ENCODE measurements at places on chromosomes 11 and 22.

- DNase-seq: no peak
These were observed 50.5 kb downstream of the IGSF9B start for GRCh38 chr11:133906241-133906640.

DNA sequence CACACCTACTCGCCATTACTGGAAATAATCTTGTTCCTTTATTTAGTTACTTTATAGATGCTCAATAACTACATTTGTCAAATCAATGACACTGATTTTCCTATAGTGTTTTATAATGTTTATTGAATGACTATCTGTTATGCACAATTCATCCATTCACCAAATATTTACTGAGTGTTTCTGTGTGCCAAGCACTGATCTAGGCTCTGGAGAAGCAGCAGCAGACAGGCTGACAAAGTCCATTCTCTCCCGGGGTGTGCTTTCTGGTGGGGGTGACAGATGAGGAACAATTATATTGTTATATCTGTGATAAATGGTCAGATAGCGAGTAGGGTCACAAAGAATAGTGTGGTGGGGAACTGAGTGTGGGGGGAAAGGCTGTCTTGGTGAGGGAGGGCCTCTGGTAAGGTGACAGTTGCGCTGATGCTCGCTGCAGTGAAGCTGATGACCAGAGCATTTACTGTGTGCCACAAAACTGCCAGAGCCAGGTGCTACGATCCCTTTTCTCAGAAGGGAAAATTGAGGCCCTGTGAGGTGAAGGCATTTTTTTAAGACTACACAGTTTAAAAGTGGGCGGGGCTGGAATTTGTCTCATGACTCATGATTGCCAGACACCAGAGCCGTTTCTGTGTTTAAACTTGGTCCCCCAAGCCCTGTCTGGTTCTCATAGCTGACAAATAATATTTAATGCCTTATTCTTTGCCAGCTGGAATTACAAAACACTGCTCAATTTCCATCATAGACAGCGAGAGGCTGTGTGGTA lies 10.2 kb downstream of the PACS1 start:
- DNase-seq: peak; percentile 70

- no peak for DNase-seq
These were observed 20.2 kb downstream of the BPIFC start for GRCh38 chr22:32444068-32444467.

- DNase-seq: no peak
These were observed 20.7 kb downstream of the SPON1 start for GRCh38 chr11:13983081-13983751.

DNA sequence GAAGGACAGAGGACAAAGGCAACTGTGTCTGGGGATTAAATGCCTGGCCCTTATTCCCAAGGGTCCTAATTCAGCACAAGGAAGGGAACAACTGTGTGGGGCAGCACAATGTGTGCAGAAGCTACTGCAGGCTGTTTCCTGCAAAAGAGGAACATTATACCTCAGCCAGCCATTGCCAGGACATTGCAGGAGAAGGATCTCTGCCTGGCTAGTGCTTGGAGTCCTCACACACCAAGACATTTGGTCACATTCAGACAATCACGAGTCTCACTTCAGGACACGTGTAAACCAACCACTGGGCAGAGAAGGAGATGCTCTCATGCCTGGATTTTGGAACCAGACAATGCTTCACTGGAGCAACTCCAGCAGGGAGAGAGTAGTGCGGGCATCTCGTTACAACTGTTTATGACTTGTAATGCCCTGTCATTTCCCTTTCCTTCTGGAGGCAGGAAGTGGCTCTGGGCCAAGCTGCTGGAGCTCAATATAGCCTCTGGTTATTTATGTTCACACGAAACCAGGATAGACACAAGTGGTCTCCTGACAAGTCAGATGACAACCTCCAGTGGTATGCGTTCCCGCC lies 23.9 kb upstream of the ZC3H12C start:
- DNase-seq: peak; percentile 25

GRCh38 chr11:10414181-10414580 lies 40.9 kb upstream of the AMPD3 start:
- no peak for DNase-seq

DNA sequence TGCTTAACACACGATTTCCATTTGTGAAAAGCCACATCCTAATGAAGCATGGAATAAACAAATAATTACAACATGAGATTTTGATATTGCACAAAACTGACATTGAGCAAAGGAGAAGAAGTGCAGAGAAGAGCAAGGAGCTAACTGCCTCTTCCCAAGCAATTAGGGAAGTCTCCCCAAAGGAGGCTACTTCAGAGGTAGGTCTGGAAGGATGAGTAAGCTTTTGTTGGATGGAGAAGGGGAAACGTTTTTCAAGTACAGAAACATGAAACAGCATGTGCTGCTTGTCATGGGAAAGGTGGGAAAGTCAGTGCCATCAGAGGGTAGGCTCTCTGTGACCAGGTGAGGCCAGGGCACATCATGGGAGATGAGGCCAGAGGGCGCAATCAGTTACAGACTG lies 132.2 kb upstream of the SESN3 start:
- no peak for DNase-seq

- peak; percentile 0 for DNase-seq
These were observed 8.0 kb upstream of the MRPL23 start for GRCh38 chr11:1939006-1939625.

DNA sequence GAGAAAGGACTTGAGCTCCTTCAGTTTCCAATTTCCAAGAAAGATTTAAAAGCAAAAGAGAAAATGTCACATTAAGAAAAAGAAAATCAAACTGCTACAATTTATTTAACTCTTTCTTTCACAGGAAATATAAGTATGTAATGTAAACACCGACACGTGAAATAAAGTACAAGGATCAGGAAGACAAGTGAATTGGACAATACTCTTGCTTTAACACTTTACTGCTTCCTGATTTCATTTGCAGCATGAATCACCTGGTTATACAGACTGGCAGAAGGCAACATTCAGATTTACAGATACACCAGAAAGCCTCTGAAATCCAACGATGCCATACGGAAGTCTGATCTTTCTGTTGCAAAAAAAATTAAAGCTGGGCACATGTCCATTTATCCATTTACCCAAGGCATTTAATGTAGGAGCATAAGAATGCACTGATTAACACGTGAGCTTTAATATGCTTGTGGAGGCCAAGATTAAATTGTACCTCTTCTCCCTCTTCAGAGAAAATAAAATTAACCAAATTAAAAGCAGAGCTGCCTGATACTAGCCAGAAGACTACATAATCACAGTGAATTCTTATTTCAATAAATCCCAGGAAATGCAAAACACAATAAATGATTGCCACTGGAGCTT lies 16.0 kb upstream of the PPP2R1B start:
- DNase-seq: no peak

DNA sequence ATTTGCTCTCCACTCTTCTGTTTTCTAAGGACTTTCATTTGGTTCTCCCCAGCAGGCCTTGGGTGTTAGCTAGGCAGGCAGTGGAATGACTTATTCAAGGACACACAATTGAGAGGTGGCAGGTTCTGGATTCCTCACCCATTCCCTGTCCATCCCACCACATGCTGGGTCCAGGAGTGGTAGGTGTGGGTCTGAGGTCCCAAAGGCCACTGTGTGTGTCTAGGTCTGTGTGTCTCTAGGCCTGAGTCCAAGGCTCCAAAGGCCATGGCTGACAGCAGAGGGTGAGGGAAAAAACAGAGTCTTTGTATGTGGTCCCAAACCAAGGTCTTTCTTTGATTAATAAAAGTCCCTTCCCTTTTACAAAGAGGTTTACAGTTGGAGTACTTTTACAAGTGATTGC lies 40.8 kb downstream of the SLC5A1 start:
- no peak for DNase-seq

DNA sequence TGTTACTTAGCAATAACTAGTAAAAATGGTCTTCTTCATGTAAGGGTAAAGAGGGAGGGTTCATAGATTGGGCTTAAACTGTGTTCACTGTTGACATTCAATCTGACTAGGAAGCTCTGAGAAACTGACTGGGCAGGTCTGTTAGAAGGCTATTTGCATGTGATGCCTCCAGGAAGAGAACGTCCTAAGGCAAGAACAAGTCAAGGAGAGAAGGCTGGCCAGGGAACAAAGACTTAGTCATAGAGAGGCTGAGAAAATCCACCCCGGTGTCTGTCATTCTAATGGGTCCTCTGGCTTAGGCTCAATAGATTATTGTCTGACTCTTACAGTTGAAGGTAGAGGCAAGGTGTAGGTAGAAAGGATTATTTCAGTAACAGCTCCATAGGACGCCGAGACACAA lies 50.3 kb upstream of the CD44 start:
- no peak for DNase-seq

DNA sequence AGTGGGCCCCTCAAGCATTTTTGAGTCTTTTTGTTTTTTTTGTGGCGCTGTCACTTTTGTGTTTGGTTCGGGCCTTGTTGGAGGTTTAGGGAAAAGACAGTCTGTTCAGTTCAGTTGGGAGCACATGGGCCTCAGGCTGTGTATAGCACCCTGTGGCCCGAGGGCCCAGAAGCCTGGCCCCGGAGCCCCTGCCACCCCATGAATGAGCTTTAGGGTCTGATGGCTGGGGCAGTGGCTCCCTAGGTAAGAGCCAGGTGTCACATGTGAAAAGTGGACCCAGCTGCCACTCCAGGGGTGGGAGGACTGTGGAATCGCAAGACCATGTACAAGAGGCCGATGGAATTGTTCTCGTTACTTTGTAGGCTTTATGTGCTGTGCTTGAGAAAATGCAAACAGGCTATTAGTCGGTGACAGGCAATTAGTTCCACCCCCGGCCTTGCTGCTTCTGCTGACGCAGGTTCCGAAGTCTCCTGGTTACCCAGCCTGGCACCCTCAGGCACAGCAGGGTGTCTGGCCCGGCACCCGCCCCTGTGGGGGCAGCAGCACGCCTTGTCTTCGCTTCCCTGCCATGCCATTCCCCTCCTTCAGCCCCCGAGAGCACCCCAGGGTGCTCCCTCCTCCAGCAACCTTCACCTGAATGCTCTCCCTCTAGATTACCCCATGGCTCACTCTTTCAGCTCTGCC lies 38.2 kb upstream of the PARVG start:
- no peak for DNase-seq

- DNase-seq: no peak
These were observed 43.7 kb upstream of the ARHGAP20 start for GRCh38 chr11:110755941-110756340.

GRCh38 chr11:47847892-47848699 lies at the start of gene NUP160:
TSS of gene NUP160 (minus strand) at chr11:47848350. CDS start at chr11:47848318, 32 bp downstream.
- peak; percentile 84 for DNase-seq

GRCh38 chr22:19448076-19448607 lies 631 bp upstream of the C22orf39 start:
- DNase-seq: peak; percentile 46

GRCh38 chr22:45999379-45999971 lies 22.5 kb upstream of the WNT7B start:
- no peak for DNase-seq

DNA sequence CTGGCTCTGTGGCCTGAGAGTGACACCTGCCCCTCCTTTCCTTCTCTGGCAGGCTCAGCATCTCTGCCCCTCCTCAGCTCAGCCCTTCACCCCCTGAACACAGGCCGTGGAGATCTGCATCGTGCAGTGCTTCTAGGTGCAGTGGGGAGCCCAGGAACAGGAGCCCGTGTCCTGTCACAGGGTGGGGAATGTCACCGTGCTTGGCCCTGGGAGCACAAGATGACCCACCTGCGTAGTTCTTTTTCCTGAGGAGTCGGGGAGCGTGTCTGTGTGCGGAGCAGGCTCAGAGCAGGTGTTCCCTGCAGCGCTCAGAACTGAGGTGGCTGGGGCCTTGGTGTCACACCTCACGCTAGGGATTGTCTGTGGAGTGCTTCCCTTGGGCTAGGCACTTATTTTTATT lies 10.6 kb downstream of the TBC1D22A start:
- DNase-seq: no peak

GRCh38 chr11:72308226-72309073 lies 64.5 kb upstream of the PHOX2A start:
- DNase-seq: no peak

- no peak for DNase-seq
These were observed 75.7 kb downstream of the CDKN1C start for GRCh38 chr11:2809854-2810253.

GRCh38 chr22:43978558-43978957 lies 23.3 kb downstream of the SAMM50 start:
- no peak for DNase-seq

DNA sequence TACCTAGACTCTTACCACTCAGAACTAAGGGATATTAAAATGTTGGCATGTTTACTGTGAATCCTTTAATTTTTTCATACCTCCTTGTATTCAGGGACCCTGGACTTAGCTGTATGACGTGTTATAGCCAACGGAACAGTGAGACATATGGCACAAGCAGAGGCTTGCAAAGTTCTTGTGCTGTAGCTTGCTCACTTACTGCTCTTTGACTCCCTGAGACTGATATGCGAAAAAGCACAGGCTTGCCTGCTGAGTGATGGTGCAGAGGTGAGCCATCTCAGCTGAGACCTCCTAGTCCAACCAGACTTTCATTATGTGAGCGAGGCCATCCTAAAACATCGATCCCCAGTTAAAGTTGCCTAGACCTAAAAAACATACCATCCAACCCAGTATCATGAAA lies 811.0 kb downstream of the METTL15 start:
- DNase-seq: no peak

DNA sequence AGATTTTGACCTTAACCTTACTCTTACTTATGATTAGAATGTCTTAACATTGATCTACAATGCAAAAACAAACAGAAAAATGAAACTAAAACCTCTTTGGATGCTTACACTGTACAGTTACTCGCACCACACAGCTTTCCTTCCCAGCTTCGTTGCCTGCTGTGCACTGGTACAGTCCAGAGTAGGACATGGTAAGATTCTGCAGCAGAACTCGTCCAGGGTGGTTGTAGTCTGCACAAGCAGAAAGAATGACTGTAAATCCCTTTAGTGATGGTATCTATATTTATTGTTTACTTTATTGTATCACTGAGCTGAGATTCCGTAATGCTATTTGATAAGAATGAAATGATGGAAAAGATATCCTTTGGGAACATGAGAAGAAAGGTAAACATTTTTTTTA lies 21.0 kb upstream of the HSPA8 start:
- DNase-seq: peak; percentile 34

GRCh38 chr11:130817330-130817944 lies 98.8 kb downstream of the SNX19 start:
- no peak for DNase-seq

DNA sequence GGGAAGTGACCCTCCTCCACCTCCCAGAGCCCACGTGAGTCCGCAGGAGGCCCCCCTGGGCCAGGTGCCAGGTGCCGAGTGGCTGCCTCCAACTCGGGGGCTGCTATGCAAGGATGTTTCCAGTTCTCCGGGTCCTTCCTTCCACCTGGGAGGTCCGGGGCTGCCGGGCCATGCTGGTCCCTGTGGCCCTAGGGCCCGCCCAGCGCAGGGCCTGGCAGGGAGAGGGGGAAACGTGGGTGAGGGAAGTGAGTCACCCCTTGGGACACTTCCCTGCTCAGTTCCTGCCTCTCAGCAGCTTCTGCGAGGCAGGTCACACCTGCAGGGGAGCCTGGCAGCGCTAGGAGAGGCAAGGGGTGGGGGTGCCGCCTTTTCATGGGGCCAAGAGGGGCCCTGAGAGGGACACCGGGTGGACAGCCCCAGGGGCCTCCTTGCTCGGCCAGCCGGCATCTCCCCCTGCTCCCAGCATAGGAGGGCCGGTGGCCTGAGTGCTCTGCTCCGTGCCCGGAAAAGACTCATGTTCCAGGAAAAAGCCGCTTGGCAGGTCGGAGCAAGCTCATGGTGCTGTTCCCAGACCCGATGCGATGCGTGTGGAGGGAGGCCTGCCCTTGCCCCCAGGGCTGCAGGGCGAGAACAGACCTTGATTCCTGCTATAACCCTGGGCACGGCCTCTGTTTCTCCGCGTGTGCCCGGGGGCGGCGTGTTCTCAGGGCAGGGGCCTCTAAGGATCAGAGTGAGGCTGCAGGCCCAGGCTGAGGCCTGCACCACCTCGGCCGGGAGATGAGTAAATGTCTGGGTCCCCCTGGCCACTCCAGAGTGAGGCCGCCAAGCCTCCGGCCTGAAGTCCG lies 30.3 kb upstream of the WNT7B start:
- peak; percentile 52 for DNase-seq

Measured in CD4-positive, alpha-beta T cell treated with Interleukin-1 beta for 1 hour (primary cell).